ENCODE measurements at places on chromosomes 13 and 19.

DNA sequence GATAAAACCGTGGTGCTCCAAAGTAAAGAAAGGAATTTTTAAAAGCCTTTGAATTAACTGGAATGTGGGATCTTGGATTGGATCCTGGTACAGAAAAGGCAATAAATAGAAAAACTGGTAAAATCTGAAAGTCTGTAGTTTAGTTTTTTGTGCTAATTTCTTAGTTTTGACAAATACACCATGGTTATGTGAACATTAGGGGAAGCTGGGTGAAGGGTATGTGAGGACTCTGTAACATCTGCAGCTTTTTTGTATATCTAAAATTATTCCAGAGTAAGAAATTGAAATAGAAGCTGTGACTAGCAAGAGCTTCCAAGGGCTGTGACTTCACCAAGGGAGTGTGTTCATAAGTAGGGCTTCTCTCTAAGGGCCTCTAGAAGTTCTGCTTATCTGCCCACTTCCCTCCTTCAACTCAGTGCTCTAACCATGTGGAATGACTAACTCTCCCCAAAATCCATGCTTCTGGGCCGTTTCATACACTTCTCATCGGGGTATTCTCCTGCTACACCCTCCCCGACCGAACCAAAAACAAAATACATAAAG lies 26.5 kb downstream of the ARHGAP35 start:
- DNase-seq = no peak

GRCh38 chr13:44158881-44159632 lies 214.6 kb upstream of the SERP2 start:
- DNase-seq = peak; percentile 66

DNA sequence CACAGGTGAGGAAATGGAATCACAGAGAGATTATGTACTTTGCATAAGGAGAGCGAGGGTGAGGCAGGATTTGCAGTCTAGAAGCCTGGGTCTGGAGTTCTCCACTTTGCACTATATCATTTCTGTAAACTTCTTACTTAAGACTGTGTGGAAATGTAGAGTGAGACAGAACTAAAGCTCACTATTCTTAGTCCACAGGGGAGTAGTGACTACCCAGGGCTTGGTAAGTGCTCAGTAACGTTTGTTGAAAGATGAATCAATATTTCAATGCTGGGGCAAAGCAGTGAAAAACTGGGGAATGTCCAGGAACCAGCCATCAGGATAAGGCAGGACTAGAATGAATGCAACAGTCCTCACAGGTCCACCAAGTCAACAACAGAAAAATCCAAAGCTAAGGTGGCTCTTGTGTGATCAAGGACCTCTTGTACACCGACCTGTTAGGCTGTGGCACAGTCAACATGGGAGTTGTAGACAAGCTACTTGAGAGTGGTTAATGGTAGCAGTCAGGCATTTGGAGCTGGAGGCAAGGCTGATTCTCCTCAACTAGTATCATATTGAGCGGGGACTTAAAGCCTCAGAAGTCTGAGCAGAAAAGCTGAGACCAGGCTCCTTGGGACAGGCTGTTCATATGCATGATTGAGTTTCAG lies 929 bp upstream of the TNFSF13B start:
- DNase-seq = no peak

GRCh38 chr13:30735025-30735871 lies at the start of gene ALOX5AP:
Gene ALOX5AP, plus strand, starts transcription at chr13:30735543. Its CDS starts 63 bp downstream, at chr13:30735606.
- DNase-seq = no peak

- DNase-seq = no peak
Observed at GRCh38 chr19:37505958-37506386, 767 bp upstream of the ZNF793 start.

DNA sequence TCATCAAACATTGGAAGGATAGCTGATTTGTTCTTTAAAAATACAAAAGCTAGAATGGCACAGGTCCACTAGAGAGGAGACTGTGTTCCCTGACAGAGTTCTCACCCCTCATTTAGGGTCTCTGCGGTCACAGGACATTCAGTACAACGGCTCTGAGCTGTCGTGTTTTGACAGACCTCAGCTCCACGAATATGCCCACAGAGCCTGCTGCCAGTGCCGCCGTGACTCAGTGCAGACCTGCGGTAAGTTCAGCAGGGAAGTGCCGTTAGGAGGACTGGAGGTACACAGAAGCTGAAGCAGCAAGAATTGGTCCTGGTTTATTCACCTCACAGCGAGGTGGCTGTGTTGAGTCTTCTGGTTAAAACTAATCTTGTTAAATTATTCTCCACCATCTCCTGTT lies 90.0 kb downstream of the TNFRSF19 start:
- DNase-seq = no peak

- DNase-seq = no peak
Observed at GRCh38 chr19:8151767-8152035, 2.3 kb upstream of the FBN3 start.

DNA sequence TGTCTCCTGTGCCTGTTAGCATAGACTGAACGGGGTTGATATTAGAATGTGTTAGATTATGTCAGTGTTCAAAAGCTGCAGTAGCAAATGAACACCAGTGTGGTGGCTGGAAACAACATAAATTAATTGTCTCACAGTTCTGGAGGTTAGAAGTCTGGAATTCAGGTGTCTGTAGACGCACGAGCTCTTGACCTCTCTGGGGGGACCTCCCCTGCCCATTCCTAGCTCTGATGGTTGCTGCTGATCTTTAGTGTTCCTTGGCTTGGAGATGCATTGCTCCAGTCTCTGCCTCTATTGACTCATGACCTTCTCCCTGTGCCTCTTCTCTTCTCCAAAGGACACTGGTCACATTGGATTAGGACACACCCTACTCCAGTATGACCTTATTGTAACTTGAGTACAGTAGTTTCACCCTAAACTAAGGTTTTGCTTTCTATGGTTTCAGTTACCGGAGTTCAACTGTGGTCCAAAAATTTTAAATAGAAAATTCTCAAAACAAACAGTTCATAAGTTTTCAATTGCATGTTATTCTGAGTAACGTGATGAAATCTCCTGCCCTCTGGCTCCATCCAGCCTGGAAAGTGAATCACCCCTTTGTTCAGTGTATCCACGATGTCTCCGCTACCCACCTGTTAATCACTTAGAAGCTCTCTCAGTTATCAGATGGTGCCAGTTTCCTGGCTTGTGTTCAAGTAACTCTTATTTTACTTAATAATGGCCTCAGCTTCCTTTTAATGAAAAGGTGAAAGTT lies 273.2 kb downstream of the MYO16 start:
- no peak for DNase-seq

DNA sequence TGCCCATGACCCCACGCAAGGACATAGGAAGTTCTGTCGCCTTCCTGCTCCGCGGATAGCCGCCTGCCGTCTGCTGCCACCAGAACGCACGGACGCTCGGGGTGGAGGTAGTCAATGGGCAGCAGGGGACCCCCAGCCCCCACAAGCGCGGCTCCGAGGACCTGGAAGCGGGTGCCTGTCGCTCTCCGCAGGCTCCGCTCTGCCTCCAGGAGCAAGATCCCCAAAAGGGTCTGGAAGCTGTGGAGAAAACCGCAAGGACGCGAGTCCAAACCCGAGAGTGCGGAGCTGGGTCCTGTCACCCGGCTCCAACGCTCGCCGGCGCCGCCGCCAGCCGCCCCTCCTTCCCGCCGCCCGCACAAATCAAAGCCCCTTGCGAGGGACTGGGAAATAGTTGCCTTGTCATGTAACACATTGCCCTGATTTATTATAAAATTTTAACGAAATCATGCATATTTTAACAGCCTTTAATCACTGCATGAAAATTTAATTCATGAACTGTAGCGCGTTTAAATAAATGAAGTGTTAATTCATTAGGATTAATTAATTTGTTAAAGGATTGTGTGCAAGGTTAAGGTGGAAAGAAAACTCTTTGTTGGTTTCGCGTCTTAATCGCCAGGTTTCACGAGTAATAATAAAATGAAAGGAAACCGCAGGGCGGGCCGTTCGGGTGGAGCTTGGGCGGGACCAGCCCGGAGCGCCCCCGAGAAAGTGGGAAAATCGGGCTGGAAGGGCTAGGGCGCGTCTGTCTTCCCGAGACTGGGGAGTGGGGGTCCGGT lies 5.5 kb upstream of the POU4F1 start:
- no peak for DNase-seq

GRCh38 chr13:79191501-79191900 lies 214.6 kb downstream of the RBM26 start:
- no peak for DNase-seq

DNA sequence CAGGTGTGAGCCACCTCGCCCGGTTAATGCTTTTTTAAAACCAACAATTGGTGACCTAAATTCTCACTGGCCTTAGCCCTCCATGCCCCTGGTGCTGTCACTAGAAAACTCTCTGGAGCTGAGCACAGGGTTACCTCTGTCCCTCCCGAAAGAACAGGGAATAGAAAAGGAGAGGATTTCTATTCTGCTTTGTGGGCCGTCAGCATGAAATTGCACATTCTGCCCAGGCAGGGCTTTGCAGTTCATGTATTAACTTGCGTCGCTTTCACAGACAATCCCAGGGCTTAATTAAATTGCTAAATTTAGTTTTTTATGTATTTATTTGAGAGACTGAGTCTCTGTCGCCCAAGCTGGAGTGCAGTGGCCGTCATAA lies 583 bp upstream of the ZNF480 start:
- no peak for DNase-seq

DNA sequence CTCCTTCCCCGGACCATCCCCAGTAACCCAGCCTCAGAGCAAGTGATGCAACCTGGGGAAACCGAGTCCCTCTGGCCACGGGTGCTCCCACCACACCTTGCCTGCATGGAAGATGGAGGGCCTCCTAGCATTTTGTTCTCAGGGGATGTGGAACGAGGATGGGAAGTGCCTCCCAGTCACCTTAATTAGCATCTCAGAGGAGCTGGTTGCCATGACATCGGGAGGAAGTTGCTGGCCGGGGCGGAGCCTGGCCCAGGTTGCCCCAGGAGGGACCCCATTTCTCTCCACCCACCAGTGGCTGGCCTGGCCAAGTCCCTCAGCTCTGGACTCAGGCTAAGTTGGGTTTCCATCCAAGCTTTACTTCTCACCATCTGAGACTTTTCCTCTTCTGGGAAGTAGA lies 24.1 kb upstream of the PTPRS start:
- no peak for DNase-seq

DNA sequence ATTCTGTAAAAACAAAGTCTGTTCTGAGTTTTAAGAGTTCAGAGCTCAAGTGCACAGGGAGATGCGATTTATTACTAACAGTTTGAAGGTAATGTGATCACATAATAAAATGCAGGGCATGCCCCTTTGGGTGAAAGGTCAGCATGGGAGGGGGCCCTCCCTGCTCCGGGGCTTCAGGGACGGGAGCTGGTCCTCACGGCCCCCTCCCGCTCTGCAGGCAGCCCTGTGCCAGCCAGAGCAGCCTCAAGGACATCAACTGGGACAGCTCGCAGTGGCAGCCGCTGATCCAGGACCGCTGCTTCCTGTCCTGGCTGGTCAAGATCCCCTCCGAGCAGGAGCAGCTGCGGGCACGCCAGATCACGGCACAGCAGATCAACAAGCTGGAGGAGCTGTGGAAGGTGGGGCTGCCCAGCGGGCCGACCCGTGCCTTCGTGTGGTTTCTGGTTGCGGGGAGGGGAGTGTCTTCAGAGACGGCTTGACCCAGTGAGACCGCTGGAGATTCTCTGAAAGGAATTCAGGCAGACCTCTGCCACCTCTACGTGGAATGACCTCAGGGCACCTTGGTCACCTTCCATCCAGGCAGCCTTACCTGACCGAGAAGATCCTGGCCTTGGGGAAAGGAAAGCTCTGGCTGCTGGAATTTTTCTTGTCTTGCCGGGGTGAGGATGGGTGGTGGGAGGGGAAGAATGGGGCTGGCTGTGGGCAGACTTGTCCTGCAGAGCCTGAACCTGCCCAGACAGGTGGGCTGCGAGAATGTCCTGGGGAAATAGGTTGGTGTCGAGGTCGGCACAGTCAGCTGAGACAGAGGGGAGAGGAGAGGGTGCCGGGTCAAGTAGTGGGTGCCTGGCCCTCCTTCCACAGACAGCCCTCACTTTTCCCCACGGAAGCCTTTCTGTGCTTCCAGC lies 19.0 kb downstream of the UPF1 start:
- no peak for DNase-seq

DNA sequence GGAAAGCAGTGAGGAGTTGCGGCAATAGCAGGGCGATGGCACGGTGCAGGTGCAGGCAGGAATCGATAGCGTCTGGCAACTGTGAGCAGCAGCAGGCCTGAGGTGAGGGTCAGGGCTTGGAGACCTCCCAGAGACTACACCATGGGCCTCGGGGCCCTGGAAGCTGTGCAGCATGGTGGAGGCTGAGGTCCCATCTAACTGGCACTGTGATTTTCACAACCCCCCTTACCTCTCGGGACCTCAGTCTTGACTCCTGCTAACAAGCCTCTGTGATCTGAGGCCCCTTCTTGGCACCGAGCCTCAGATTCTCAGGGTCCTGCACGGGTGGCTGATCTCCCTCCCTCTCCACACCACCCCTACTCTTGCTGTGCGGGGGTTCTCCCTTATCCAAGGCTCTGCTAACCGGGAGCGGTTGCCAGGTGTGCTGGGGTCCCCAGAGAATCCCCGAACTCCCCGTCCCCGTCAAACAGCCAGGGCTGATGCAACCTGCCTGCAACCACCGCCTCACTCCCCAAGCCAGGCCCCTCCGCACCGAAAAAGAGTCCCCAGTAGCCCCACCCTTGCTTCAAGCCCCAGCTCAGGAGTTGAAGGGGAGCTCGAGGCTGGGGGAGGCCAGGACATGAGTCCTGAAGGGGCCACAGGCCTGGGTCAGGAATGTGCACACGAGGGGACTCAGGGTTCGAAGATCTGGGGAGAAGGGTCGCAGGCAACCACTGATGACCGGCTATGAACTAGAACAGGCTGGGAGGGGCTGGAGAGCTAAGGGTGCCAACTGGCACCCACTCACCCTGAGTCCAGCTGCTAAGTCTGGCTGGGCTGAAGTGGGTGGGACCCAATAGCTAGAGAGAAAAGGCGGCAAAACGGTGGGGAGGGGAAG lies 4.8 kb upstream of the ATF5 start:
- no peak for DNase-seq

GRCh38 chr19:49872245-49873128 lies 4.7 kb downstream of the AKT1S1 start:
- DNase-seq = no peak

Data from right hindlimb (tissue), 1 donor.